ENCODE measurements at places on chromosomes 12 and 14. TPM values are rescaled to one million over a fixed set of nuclear protein-coding genes. Genes with fewer than 3 reads are reported as not detected.

SDSL gene
- 11.0 TPM for total RNA-seq

PRKCH gene
- 20.2 TPM for total RNA-seq

AMDHD1 gene
- total RNA-seq: 0.96 TPM

MYBPC1 gene
- not detected for total RNA-seq

OASL gene
- not detected for total RNA-seq
